ENCODE measurements at places on chromosomes 12 and 14.

DNA sequence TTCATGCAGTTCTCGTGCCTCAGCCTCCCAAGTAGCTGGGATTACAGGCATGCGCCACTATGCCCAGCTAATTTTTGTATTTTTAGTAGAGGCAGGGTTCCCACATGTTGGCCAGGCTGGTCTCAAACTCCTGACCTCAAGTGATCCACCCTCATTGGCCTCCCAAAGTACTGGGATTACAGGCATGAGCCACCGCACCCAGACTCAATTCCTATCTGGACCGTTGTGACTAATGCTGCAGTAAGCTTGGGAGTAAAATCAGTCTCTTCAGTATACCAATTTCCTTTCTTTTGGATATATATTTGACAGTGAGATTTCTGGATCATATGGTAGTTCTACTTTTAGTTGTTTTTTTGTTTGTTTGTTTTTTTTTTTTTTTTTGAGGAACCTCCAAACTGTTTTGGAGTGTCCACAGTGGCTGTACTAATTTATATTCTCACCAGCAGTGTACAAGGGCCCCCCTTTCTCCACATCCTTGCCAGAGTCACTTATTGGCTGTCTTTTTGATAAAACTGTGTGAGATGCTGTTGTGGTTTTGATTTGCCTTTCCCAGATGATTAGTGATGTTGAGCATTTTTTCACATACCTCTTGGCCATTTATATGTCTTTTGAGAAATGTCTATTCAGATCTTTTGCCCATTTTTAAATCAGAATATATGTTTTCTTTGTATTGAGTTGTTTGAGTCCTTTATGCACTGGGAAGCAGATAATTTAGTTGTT lies 37.3 kb upstream of the EVL start:
- no peak for DNase-seq

DNA sequence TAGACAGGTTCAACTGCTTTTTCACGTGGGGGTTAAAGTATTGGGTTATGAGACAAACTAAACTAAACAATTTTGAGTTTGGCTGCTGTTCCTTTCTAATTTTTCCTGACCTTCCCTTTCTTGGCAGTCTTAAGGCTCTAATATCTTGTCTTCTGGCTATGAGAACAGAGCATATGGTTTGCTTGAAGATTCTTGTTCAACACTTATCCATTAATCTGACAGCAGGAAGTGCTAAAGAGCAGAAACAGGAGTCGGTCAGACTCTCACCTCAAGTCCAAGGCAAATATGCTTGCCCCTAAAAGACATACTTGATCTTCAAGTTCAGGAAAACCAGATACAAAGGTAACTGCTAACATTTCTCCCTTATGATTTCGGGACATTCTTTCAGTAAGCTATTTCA lies 52.6 kb upstream of the KCNJ8 start:
- no peak for DNase-seq

DNA sequence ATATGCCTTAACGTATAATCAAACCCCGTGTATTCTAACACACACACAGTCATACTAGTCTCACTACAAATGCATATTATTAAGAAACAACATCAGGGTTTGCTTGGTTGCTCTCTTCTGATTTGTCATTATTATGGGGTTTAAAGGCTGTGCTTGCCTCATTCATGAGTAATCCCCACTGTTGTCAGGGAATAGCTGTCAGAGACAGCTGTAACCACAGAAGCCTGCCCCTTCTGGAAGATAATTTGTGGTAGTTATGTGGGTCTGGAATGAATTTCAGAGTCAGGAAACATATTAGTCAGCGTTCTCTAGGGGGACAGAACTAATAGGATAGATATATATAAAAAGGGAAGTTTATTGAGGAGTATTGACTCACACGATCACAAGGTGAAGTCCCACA lies 456.9 kb upstream of the TMEM132C start:
- DNase-seq, result no peak

DNA sequence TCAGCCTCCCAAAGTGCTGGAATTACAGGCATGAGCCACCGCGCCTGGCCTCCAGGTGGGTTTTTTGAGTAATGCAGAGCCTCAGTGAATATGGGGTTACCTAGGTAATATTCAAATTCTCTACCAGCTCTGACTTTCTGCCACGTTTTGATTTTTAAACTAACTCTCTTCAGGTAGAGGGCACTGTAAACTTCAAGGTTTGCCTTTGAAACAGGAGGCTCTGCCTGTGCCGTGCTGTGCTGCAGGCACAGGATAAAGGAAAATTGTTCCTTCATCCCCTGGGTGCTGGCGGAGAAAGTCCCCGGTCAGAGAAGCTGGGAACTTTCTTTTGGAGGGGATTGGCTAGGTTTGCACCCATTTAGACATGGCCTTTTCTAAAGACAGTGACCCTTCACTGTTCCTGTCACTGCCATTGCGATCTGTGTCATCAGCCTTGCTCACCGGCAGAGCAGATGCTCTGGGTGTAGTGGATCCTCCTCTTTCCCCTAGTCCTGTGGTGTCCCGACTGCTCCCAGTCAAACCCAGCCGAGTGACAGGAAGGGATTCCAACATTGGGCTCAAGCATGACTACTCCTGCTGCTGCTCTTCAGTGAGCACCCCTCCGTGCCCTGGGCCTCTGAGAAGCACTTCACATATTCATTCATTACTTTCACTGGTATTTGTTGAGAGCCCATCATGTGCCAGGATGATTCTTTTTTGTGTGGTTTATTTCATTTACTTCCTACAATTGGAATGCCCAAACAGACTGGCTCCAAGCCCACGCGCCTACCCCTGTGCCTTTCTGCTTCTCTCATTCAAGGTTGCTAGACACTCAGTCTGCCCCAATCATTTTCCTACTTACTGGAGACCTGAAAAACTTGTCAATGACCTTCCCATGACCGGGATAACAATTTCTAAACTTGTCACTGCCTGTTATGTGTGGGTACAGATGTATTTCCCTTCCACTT lies 103.6 kb downstream of the TMEM30B start:
- no peak for DNase-seq

All from nucleus accumbens (tissue), 56 donors.